ENCODE measurements at places on chromosomes 4 and X.

DNA sequence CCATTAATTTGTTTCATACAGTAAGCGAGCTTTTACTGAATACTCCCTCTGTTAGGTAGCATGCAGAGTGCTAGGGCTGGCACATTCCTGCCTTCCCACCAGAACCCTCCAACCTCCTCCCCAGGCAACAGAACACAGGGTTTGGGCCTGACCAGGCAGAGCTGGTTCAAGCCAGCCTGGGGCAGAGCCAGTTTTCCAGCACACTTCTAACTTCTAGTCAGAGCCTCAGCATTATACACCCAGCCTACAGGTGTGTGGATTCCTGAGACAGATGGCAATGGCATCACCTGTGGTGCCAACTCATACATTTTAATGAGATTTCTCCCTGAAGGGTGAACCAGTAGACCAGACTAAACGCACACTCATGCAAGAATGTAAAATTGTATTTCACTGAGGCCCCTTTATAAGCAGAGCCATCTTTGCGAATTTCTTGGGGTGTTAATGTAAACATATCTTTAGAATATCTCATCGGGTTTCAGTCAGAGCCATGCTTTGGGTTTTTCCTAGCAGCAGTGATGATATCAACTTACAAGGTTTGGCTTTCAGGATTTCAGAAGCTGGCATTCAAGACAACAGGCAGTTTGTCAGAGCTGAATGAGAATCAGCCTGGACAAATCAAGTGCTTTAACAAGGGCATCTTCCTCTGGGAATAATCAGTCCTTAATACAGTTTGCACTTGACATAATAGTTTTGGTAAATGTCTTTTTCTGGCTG lies 92.0 kb downstream of the GATB start:
- DNase-seq, result no peak

DNA sequence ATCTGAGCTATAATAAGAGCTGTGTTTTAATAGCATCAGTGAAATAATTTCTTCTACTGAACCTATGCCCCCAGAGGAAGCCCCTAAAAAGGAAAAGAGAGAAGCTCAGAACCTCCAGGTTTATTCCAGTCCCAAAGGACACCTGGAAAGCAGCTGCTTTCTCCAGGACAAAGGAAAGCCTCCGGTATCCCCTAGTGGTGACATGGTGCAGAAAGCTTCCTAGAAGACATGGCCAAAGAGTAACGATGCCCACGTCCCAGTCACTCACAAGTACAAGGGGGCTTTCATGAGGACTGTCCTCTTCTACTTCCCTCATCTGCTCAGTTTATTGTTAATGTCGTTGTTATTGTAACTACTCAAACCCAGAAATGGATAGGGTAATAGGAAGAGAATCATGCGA lies 343.9 kb downstream of the UNC5C start:
- DNase-seq, result no peak

- DNase-seq, result no peak
Observed at GRCh38 chrX:97867266-97867665, 983.6 kb downstream of the RPA4 start.

- no peak for DNase-seq
Observed at GRCh38 chr4:11261066-11261850, 167.4 kb downstream of the HS3ST1 start.

- DNase-seq, result no peak
Observed at GRCh38 chrX:10043386-10043785, 76.2 kb downstream of the CLDN34 start.

DNA sequence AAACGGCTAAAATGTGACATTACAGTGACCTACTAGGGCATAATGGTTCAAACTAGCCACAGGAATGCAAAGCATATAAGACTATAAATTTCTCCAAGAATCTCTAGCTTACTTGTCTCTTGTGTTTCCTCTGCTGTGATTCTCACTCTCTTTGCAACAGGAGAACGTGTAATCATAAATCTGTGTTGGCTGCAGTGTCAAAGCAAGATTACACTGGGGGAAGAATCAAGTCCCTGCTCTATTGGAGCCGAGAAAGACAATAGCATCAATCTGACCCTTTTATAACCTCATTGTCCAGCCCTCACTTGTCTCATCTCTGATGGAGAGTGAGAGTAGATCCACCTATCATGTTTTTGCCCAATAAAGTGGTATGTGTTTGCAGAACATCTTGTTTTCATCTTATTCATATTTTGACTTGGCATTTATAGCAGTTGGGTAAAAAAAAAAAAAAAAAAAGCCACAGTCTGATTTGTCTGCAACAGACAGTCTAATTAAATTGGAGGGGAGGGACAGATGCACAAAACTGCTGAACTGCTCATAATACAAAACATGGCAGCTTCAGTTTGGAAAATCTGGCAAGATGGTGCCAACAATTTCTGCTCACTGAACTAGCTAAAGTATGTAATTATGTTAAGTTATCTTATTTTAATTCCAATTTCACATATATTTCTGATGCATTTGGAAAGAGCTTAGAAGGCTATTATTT lies 165.0 kb upstream of the GABRA2 start:
- no peak for DNase-seq

GRCh38 chr4:96983830-96984229 lies 1143.9 kb downstream of the PDHA2 start:
- no peak for DNase-seq
